ENCODE measurements at places on chromosomes 13 and 19. TPM values are rescaled to one million over a fixed set of nuclear protein-coding genes. Genes with fewer than 3 reads are reported as not detected.

DNA sequence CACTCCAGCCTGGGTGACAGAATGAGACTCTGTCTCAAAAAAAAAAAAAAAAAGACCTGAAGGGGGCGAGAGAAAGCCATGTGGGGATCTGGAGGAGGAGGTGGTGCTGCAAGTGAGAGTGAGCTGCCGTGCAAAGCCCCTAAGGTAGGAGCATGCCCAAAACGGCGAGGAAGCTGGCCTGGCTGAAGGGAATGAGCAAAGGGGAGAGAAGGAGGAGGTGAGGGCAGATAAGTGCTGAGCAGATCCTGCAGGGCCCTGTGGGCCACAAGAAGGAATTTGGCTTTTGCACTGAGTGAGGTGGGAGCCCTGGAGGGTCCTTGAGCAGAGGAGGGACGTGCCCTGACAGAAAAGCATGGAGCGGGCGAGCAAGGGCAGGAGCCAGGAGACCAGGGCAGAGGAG, 19.4 kb upstream of the ADGRE5 start:
- H3K4me1 ChIP-seq, result peaks cover 30% of the 10 kb centered on the region
- peak overlapping the region; percentile 93 for H3K4me3 ChIP-seq
- no peaks in the 10 kb centered on the region for H3K27me3 ChIP-seq
- peak overlapping the region; percentile 86 for H3K27ac ChIP-seq
- peak; percentile 83 for DNase-seq
- H3K36me3 ChIP-seq, result peaks cover 2% of the 10 kb centered on the region

- no peak overlapping the region for H3K4me3 ChIP-seq
- H3K27me3 ChIP-seq, result no peaks in the 10 kb centered on the region
- H3K27ac ChIP-seq, result no peak overlapping the region
- H3K36me3 ChIP-seq, result peaks cover 22% of the 10 kb centered on the region
- no peak for DNase-seq
Observed at GRCh38 chr19:13804830-13805683, 9.8 kb downstream of the ZSWIM4 start.

The SIGLEC10 gene
- 2.3 TPM for total RNA-seq

The GFY gene
- total RNA-seq, result not detected

The CARM1 gene
- total RNA-seq, result 93.7 TPM

DNA sequence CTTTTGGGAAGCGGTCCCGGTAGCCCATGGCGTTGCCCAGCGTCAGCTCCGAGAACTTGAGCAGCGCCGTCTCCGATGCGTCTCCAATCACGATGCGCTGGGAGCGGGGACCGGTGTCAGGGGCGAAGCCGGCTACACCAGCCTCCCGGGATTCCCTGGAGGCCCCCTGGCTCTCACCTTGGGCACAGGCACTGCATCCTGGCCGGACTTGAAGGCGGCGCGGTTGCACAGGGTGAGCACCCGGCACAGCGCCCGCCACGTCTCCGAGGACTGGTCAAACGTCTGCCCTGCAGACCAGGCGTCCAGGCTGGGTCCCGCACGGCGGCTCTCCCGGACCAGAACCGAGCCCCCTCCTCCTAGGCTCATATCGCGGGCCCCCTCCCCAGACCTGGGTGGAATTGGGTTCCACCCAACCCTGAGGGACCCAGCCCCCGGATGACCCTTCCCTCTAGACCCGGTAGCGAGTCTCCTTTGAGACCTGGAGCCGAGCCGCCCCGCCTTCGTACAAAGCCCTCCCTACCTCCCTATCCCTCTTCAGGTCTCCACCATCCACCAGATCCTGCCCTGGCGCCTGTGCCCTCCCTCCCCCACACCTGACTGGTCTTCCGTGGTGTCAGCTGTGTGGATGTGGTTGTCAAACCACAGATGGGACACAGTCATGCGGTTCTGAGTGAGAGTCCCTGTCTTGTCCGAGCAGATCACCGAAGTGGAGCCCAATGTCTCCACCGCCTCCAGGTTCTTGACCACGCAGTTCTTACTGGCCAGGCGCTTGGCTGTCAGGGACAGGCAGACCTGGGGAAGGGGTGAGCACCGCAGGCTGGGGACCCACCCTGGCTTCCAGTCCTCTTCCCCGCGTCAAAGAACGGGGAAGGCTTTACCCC, 4.8 kb downstream of the ATP4A start:
- H3K27me3 ChIP-seq, result peaks cover 30% of the 10 kb centered on the region
- peak overlapping the region; percentile 22 for H3K4me3 ChIP-seq
- peaks cover 5% of the 10 kb centered on the region for H3K4me1 ChIP-seq
- no peaks in the 10 kb centered on the region for H3K36me3 ChIP-seq
- no peak overlapping the region for H3K27ac ChIP-seq

Measured in activated CD4-positive, alpha-beta T cell treated with anti-CD3 and anti-CD28 coated beads, Interleukin-2, amount 10 ng/mL, durations not matched to agents 24 days and 14 days (primary cell).